Dorsolateral prefrontal cortex (tissue), 122 donors: ENCODE measurements at places on chromosomes 12 and 14.

- no peak for DNase-seq
Observed at GRCh38 chr12:53683983-53684382, 8.1 kb upstream of the ATP5MC2 start.

DNA sequence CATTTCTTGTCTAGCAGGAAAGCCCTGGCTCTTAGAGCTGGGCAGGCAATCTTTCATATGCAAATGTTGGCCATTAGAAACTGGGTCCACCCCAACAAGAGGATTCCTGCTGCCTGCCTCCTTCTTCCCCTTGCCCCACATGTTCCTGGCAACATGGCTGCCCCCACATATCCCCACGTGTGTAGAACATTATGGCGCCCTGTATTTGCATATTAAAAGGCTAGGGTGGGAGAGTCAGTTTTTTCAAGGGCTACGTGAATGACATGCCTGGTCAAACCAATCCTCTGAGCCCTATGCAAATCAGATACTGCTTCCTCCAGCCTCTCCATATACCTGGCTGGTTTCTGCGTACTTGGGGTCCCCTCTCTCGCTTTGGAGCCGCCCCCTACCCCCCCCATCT, 514.0 kb downstream of the FUT8 start:
- no peak for DNase-seq

- no peak for DNase-seq
Observed at GRCh38 chr14:47857646-47858045, 182.2 kb upstream of the MDGA2 start.

GRCh38 chr14:54310851-54311228, 86.0 kb upstream of the CDKN3 start:
- DNase-seq, result no peak

GRCh38 chr12:91493308-91493707, 310.7 kb upstream of the DCN start:
- DNase-seq, result no peak

- DNase-seq, result no peak
Observed at GRCh38 chr14:69137843-69138535, 14.9 kb downstream of the DCAF5 start.

DNA sequence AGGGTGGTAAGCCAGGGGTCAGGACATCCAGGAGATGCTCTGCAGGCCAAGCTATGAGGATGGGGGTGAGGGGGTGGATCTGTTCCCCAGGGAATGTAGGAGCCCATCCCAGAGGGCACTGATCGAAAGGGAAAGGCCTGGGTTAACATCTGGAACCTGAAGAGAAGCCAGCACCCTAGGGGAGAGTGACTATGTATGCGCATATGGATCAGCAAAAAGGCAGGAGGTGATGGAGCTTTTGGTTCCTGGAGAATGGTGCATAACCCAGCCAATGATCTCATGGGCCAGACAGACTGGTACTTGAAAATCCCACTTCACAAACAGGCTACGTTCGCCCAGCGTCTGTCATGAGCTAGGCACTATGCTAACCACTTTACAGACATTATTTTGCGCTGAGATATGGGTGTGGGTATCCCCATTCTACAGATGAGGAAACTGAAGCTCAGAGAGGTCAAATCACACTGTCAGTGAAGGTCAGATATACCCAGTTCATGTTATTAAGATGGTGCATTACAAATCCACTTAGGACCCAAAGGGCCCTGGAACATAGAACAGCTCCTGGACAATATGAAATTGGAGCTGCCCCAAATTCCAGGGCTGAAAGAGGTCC, 1.6 kb downstream of the CCDC63 start:
- DNase-seq, result no peak

GRCh38 chr12:69497308-69498026, 27.3 kb downstream of the FRS2 start:
- DNase-seq, result no peak

DNA sequence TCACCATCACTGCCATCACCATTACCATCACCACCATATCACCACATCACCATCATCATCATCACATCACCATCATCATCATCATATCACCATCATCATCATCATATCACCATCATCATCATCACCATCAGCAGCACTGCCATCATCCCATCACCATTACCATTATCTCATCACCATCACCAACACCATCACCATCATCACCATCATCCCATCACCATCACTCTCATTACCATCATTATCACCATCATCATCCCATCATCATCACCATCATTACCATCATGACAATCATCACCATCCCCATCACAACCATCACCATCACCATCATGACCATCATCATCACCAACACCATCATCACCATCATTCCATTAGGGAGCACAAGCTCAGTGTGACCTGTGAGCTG, 318.0 kb downstream of the ADGRD1 start:
- no peak for DNase-seq

GRCh38 chr14:92380582-92380981, 57.6 kb downstream of the SLC24A4 start:
- DNase-seq, result no peak

DNA sequence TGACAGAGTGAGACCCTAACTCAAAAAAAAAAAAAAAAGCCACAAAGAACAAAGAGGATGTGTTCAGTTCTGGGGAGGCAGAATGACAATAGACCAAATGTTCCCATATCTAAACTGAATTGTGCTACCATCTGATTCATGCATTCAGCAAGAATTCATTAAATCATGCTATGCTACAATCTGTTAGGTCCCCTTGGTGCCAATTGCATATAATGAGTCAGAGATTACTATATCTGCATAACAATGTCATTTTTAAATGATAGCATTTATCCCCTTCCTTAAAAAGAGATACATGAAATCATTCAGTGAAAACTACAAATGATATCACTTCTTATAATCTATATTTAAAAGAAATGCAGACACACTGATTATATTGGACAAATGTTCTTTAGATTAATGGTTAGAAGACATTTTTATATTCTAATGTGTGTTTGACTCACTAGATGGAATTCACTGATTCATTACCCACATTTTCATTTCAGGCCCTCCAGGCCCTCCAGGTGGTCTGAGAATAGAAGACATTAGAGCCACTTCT, 207.6 kb upstream of the PDZRN4 start:
- no peak for DNase-seq

GRCh38 chr12:46556819-46557524, 184.4 kb upstream of the SLC38A2 start:
- no peak for DNase-seq

DNA sequence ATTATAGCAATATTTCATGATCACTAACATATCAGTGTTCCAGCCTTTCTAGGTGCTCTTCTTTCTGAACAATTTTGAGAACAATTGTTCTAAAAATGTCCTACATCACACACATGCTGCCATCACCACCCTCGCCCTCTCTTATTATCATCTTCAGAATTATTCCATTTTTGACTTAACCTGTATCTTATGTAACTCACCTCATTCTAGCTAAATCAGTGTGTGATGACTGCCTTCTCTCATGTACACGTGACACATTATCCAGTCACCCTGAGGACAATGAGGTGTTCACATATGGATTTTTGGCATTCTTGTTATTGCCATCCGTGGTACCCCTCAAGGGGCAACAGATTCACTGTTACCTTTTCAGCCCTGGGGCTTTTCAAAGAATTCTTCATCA, 87.3 kb downstream of the RFX4 start:
- no peak for DNase-seq

GRCh38 chr14:24677956-24678355, 44.0 kb upstream of the GZMB start:
- no peak for DNase-seq

- no peak for DNase-seq
Observed at GRCh38 chr12:85693093-85693665, 143.0 kb downstream of the RASSF9 start.

- DNase-seq, result no peak
Observed at GRCh38 chr12:108832208-108832607, 25.2 kb downstream of the SSH1 start.

DNA sequence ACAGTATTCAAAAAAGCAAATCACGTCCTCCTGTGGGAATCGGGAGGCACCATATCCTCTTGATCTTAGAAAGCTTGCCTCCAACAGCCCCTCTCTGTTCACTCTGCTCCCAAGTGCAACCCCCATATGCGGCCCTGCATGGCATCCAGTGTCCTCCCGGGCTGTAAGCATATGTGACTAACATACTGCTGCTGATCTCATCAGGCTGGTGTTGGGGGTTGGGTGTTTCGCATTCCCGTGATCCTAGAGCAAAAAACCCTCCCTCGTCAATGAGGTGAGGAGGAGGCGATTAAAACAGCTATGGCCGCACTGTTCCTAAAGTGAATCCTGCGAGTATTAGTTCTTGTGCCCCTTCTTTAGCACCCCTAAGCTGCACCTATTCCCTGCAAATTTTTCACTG, 28.1 kb upstream of the PPM1A start:
- DNase-seq, result no peak
